ENCODE measurements at places on chromosomes 3 and 15.

GRCh38 chr3:160870327-160870726, 114.3 kb downstream of the PPM1L start:
- DNase-seq: no peak

GRCh38 chr3:117442566-117442965, 733.0 kb downstream of the TUSC7 start:
- DNase-seq: no peak

- no peak for DNase-seq
Measured at GRCh38 chr3:85303156-85303555, 344.4 kb downstream of the CADM2 start.

DNA sequence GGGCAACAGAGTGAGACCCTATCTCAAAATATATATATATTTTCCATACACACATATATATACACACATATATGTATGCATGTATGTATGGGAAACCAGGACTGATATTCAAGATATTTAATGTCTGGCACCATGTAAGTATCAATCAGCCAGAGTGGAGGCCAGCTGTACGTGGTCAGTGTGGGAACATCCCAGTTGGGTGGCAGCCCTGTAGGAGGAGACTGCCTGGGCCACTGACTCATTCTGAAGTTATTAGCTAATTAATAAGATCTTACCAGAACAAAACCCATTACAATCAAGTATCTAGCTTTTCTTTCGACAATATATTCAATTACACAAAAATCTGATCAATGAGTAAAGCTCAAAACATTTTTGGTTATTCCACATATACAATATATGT, 85.1 kb upstream of the OCA2 start:
- no peak for DNase-seq

GRCh38 chr3:34678575-34678974, 880.1 kb downstream of the PDCD6IP start:
- no peak for DNase-seq

- no peak for DNase-seq
Measured at GRCh38 chr15:97692301-97693015, 268.0 kb upstream of the ARRDC4 start.

GRCh38 chr3:189961522-189962161, 159.1 kb downstream of the P3H2 start:
- DNase-seq: no peak

DNA sequence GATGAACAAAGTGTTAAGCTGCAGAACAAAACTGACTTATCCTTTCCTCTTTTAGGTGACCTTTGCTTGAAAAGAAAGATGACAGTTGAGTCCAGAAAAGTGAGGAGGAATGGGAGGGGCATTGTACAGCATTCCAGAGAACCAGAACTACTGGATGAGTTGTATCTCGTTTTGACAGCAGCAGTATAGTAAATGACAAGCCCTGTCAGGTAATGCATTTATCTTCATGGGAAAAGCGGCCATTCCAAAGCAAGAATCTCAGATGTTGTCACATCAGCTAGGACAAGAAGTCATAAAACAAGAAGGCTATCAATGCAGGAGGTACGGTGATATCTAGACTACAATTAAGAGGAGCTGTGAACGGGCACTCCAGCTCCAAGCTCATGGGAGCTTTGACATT, 421.5 kb downstream of the MAGI1 start:
- no peak for DNase-seq

DNA sequence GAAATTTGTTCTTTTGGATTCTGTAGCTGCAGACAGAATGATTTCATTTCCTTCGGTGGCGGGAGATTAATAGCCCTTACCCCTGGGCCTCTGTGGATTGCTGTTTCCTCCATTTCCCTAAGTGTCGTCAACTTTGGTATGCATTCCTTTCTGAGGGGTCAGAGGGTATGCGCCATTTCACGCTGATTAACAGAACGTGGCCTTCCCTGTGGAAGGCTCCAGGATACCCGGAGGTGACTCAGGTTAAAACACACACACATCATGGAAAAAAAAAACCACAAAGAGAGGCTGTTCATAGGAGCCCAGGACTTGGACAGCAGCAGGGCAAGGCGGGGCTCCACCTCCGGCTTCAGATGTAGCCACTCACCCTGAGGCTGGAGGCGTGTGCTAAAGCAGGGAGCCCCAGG, 51.9 kb downstream of the EPHB1 start:
- peak; percentile 53 for DNase-seq

- no peak for DNase-seq
Measured at GRCh38 chr3:48247401-48247811, 6.5 kb downstream of the ZNF589 start.

DNA sequence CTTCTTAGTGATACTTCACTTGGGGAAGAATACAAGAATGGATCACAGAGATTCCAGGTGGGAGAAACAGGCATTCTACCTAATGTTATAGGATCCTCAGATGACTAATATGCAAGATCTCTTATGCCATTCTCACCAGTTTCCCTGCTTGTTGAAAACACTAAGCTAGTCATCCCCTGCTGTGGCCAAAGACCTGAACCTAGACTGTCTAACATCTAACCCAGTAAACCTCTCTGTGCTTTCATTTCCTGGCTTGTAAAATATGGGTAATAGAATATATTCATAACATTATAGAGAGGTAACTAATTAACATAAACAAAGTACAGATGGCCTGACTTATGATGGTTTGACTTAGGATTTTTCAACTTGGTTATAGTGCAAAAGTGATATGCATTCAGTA, 776.3 kb downstream of the TUSC7 start:
- no peak for DNase-seq

Data from skeletal muscle cell (primary cell).